ENCODE measurements at places on chromosomes 4 and X.

- DNase-seq: no peak
Observed at GRCh38 chrX:101605146-101605545, 12.7 kb downstream of the ARMCX6 start.

DNA sequence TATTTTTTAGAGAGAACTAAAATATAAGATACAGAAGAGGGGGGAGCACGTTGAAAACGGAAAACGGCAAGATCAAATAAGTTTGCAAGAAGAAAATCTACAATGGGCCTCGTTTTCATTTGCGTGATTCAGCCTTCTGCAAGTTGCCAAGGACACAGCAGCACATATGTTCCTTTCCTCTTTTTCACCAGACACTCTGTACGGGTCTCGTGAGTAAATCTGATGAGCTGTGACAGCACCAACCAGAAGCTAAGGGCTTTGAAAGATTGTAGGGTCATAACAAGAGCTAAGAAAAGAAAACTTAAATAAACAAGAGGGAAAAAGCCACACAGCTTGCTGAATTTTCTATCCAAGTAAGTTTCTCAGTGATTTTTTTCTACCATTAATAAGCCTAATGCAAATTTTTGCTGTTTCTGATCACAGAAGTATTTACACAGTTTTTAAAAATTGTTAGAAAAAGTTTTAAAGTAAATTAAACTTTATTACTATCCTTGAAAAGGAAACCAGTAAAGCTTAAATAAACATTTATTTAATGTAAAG is 63.4 kb downstream of the SCML2 start:
- DNase-seq: no peak

- no peak for DNase-seq
Observed at GRCh38 chr4:125498981-125499380, 184.2 kb downstream of the FAT4 start.

- DNase-seq: no peak
Observed at GRCh38 chr4:27198971-27199370, 338.3 kb downstream of the STIM2 start.

- DNase-seq: no peak
Observed at GRCh38 chr4:108825737-108826136, 62.9 kb upstream of the ETNPPL start.

DNA sequence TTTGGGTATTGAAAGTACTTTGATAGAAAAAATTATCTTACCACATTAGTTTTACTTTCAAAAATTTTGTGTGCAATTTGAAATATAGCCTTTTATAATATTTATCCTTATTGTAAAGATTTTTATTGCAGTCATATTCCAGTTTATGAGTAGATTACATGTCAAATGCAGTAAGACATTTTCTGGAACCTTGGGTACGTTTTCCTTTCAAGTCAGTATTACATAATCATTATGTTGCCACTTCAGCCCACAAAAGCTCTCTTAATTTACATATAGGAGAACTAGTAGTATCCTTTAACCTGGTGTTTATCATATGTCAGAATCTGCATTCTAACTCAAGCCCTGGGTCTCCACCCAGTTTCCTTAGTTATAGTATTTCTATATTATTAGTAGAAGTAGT is 98.5 kb downstream of the CENPC start:
- no peak for DNase-seq

GRCh38 chr4:53101191-53101581 is 239.1 kb downstream of the RASL11B start:
- no peak for DNase-seq

GRCh38 chrX:3659761-3660160 is 53.7 kb downstream of the PRKX start:
- no peak for DNase-seq

DNA sequence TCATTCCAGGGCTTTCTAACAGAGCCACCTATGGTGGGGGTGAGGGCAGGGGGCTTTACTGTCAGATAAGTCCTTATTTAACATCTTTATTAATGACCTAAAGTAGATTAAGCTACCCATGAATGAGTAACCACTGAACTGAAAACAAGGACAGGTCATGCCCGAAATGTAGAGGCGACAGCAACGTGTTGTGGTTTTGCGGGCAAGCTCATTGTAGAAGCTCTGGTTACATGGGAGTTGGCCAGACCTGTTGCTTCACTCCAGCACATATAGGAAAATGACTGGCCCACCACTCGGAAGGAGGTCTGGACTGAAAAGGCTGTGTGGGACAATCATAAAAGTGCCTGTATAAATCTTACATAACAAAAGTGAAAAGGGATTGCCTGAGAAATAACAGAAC is 109.6 kb upstream of the NDP start:
- no peak for DNase-seq

- no peak for DNase-seq
Observed at GRCh38 chrX:70554081-70554480, 109.4 kb downstream of the DLG3 start.

GRCh38 chr4:145351162-145351561 is 130.5 kb upstream of the SMAD1 start:
- no peak for DNase-seq

- DNase-seq: no peak
Observed at GRCh38 chr4:182429896-182430295, 186.7 kb downstream of the TENM3 start.

DNA sequence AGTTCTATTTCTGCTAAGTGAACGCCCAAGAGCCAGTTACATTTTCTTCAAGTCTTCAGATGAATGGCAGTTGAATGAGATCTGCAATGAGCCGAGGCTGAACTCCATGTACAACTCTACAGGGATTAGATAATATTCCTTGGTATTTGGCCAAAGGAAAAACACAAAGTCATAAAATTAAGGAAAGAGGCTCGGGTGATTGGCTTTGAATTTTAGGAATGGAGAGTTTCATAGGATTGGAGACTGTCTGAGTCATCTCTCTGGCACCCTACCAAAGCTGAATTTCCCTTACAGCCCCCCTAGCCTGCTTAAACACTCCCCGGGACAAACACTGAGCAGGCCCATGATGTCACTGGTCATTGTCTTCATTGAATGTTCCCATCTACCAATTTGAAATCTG is 188.0 kb upstream of the C1QTNF7 start:
- DNase-seq: no peak

- DNase-seq: no peak
Observed at GRCh38 chr4:185859111-185859510, 47.1 kb upstream of the SORBS2 start.

- DNase-seq: peak; percentile 60
Observed at GRCh38 chr4:149999485-150000074, 78.7 kb upstream of the DCLK2 start.

DNA sequence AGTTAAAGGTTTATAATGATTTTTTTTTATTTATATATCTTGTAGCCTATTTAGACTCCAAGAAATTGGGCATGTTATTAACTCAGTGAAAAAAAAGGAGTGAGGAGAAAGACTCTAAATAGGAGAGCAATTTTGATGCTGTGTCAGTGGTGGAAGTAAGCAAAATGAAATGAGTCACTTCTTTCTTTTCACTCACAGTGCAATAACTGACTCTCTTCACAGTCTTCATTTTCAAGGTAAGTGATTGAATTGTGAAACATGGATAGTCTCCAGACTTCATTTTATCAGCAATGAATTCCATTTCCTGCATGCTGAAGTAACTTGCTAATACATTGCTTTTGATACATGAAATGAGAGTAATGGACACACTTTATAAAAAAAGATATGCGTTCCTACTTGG is 2271.5 kb downstream of the PCDH7 start:
- no peak for DNase-seq

DNA sequence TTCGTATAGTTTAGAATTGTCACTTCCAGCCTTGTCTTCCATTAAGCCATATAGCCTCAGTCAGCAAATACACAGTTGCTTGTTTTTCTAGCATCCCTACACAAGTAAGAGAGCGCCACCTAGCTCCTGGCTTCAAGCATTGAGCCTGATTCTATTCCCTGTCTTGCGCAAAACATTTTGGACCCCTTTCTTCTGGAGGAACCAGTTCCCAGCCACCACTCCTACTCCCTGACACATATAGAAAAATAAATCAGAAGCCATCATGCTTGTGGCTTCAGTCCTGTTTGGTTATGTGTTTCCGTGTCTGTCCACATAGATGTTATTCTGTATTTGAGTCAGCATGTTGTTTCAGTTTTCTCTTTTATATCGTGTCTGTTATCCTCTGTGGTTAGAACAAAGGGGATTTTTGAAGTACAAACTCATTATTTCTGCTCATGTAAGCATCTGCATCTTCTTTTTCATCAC is 59.9 kb downstream of the GK start:
- DNase-seq: peak; percentile 21

- DNase-seq: no peak
Observed at GRCh38 chr4:37927434-37927833, 32.8 kb upstream of the PTTG2 start.

DNA sequence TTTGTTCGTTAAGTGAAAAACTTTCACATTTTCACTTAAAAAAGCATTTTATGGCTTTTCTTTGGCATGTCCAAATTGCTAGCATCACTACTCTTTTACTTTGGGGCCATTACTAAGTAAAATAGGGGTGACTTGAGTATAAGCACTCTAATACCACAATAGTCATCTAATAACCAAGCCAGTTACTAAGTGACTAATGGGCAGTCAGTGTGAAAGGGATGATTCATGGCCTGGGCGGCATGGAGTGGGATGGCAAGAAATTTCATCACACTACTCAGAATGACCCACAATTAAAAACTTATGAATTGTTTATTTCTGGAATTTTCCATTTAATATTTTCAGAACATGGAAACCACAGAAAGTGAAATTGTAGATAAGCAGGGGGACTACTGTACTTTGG is 60.9 kb downstream of the BMP15 start:
- peak; percentile 12 for DNase-seq

- DNase-seq: no peak
Observed at GRCh38 chr4:47483745-47484144, 1.3 kb upstream of the ATP10D start.

DNA sequence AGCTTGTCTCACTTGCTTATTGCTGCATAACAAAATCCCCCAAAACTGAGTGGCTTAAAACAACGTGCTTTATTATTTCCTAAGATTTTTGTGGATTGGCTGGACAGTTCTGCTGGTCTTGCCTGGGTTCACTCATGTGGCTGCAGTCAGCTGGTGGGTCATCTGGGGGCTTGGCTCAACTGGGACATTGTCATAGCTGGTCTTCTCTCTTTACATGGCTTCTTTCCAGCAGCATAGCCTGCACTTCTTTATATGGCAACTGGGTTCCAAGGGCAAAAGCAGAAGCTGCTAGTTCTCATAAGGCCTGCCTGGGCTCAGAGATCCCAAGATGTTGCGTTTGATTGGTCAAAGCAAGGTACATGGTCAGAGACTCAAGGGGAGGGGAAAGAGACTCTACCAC is 33.7 kb upstream of the STAG2 start:
- DNase-seq: no peak

GRCh38 chrX:133918361-133918771 is 67.0 kb downstream of the GPC3 start:
- DNase-seq: no peak

- DNase-seq: no peak
Observed at GRCh38 chrX:88244066-88244465, 503.0 kb upstream of the CPXCR1 start.

- DNase-seq: no peak
Observed at GRCh38 chr4:141046255-141046654, 87.0 kb downstream of the RNF150 start.

DNA sequence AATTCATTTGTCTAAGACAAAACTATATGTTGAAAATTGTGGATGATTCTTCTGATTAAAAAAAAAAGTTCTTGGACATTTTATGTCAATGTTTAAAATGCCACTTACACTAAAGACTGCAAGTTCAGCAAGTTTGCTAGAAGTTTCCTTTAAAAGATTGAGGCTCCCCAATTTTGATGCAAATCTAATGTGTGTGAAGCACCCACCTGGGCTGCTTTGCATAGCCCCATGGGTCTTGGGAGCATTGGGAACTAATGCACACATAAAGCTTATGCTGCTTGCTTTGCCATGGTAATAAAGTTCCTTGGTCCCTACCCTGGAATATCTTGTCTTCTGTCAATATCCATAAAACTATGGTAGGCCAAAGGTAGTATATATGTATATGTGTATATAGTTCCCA is 725.9 kb upstream of the GRID2 start:
- no peak for DNase-seq

GRCh38 chr4:15149839-15150592 is 147.7 kb downstream of the CPEB2 start:
- peak; percentile 27 for DNase-seq

DNA sequence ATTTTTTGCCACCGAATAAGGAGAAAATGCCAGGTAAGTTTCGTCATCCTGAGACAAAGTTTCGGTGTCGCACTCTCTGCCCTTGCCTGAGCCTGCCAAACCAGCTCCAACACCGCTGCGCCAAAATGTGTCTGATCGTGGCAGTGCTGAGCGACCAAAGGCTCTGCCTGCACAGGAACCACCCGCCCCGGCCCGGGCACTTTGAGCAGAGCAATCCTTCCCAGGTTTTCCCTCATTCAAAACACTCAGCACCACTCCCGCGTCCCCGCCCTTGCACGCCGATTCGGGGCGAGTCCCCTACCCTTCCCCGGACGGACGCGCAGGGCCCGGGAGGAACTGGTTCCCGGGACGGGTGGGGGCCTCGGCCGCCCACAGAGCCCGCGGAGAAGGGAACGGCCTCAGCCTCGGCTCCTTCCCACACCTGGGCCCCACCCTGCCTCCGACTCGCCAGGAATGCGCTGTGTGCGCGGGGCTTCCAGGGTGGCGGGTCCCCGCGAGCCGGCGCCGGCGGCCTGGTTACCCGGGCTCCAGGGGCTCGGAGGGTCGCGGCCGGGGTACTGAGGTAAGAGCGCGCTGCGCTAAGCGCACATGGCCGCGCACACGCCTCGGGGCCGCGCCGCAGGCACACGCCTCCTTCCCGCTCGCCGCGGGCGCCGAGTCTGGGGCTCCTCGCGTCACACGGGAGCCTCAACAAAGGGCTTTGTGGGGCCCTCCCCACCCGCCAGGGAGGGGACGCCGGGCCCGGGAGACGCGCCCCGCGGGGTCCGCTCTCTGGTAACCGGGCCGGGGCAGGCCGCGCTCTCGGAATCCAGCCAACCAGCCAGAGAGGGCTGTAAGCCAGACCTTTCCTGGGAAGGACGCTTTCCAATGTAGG is at the start of gene C4orf36:
TSS of gene C4orf36 (minus strand) at position 661 of the 874 bp plus-strand sequence. CDS start 902 bp downstream, outside the sequence.
- peak; percentile 66 for DNase-seq

DNA sequence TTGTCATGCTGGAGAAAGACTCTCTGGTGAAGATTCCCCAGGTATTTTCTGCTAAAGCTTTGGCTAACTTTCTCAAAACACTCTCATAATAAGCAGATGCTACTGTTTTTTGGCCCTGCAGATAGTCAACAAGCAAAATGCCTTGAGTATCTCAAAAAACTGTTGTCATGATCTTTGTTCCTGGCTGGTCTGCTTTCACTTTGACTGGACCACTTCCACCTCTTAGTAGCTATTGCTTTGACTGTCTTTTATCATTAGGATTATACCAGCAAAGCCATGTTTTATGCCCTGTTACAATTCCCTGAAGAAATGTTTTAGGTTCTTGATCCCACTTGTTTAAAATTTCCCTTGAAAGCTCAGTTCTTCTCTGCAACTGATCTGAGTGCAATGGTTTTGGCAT is 231.5 kb downstream of the SLC7A11 start:
- DNase-seq: no peak

- DNase-seq: no peak
Observed at GRCh38 chr4:38411092-38411491, 252.9 kb upstream of the KLF3 start.

GRCh38 chr4:40379248-40379647 is 44.1 kb downstream of the CHRNA9 start:
- no peak for DNase-seq

- peak; percentile 69 for DNase-seq
Observed at GRCh38 chrX:17412692-17413091, 37.7 kb downstream of the NHS start.
